ENCODE measurements at places on chromosomes 1 and 21.

DNA sequence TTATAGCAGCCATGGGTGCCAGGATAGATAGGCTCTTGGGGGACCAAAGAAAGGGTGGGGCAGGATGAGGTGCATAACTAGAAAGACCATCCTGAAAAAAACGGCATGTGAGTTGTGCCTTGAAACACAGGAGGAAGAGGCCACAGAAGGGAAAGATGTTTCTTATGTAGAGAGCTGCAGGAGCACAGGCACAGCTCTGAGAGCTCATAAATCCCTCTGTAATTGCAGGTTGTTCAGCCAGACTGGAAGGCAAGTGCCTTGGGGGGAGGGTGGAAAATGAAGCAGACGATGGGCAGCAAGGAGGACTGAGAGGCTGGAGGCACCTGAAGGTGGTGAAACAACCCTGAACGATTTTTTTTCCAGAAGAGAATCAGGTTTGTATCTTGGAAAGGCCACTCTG, 170.7 kb downstream of the NR5A2 start:
- DNase-seq: no peak

DNA sequence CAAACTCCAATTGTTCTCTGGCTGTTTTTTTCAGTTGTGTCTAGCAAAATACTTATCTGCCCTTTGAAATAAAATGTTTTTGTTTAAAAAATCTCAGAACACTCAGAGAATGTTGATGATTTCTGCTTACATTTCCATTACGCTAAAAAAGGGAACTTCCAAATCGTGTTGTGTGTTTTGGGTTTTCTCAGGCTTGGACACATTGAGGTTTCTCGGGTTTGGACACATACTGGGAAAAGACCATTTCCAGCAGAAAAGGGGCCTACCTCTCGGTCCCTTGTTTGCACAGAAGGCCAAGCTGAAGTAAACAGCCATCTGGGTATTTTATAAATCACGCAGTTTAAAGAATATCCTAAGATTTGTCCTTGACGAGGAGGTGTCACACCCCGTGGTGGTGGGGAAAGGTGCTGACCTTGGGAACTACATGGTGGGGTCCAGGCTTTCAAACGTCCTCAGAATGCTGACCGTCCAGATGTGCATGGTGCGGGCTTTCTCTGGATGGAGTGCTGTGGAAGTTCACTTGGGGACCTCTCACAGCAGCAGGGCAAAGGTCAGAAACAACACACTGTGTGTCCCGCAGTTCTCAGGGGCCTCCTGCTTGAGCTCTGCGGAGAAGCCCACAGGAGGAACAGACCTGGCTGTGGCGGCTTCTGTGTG, 67.8 kb downstream of the SLC37A1 start:
- DNase-seq: no peak

DNA sequence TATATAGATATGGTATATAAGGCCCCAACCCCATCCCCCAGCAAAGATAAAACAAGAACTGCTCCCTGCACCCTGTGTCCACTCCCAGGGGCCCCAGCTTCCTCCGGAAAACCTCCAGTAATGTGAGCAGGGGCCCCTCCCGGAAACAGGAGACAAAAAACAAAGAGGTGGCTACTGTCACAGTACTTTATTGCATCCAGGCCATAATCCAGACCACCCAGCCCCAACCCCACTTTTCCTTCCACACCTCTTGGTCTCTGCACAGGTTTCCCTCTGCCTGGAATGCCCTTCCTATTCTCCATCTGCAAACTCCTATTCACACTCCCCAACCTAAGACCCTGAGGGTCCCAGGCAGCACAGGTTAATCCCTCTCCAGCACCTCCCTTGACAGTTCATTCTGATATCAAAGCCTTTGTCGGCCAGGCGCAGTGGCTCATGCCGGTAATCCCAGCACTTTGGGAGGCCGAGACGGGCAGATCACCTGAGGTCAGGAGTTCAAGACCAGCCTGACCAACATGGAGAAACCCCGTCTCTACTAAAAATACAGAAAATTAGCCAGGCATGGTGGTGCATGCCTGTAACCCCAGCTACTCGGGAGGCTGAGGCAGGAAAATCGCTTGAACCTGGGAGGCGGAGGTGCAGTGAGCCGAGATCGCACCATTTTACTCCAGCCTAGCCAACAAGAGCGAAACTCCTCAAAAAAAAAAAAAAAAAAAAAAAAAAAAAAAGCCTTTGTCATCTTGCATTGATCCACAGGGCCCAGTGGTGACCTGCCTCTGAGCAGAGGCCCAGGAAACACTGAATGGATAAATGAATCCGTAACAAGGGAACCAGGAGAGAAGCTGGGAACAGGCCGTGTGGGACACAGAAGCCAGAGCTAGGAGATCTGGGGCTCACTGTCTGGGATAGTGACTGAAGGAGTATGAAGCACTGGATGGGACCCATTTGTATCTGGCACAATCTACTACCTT, 2.3 kb upstream of the AUNIP start:
- no peak for DNase-seq

DNA sequence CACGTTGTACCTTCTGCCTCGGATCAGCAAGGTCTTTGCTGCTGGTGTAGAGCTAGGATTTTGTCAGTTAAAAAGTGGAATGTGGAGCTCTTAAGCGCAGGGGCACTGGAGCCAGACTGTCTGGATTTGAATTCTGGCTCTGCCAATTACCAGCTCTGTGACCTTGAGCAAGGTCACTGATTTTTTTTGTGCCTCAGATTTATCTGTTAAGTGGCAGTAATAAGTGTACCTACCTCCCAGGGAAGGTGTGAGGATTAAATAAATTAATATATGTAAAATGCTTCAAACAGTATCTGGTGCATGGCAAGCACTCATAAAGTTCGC, 40.3 kb downstream of the UBE2U start:
- DNase-seq: no peak

DNA sequence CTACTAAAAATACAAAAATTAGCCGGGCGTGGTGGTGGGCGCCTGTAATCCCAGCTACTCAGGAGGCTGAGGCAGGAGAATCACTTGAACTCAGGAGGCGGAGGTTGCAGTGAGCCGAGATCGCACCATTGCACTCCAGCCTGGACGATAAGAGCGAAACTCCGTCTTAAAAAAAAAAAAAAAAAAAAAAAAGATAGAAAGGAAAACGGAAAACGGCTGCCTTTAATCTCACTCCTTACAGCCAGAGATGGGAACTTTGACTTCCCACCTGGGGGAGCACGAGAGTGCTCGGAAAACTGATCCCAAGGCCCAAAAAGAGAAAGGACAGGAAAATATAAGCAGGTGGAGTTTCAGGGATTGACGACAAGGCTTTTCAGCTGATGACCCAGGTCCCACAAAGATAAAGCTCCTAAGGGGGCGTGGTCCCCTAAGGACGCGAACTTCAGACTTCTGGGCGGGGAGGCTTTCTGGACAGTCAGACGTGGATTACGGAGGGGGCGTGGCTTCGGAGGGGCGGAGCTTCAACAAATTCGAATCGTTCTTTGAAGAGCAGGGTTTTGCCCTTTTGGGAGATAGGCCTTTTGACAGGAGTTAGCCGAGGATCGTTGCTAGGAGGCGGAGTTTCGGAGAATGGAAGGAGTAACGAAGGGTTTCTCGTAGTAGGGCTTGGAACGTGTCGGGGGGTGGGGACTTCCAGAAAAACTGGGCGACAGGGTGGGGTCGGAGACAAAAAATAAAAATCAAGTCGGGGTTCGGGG, 958 bp upstream of the CKS1B start:
- DNase-seq: peak; percentile 98

DNA sequence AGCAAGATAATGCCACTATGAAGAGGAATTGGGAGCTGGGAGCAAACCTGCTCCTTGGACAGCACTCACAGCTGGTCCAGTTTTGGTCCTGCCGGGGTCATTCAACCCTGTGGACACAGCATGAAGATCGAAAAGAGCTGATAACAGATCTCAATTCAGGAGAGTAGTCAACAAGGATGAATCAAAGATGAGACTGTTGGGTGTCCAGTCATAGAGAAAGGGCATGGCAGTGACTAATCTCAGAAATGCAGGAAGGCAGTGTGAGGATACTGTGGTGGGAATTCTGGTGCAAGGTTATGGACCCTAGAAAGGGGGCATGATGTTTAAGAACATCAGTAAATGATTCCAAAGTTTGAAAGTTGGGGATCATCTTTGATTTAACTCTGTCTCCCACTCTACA, 261.4 kb upstream of the ZP4 start:
- DNase-seq: no peak

DNA sequence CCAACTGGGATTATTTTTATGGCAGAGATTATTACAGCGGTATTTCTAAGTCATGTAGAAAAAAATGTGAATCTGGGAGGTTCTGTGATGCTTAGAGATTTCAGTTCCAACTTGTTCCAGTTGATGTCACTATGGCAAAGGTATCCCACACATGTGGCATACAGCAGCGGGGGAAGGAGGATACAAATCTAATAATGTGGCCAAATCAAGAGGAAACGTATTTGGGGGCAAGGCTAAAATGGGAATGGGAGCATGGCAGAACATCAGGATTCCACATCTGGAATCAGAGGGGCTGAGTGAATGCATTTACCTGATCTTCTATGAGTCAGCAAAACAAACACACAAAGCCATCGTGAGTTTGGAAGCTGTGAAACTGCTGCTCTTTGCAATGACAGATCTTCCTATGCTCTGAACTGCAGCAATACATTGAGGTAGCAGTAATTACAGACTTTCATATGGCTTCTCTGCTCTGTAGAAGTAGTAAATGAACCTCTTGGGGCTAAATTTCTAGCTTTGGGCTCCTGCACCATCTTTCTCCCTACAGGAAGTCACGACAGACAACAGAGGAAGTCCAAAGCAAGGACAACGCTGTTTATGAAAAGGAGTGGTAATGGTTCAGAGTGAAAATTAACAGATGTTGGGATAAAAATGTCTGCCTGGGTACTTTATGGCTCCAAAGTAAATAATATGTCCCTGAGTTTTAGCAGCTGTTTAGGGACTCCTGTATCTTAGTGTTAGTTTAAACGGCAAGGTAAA, 55.5 kb downstream of the GABPA start:
- DNase-seq: peak; percentile 71

DNA sequence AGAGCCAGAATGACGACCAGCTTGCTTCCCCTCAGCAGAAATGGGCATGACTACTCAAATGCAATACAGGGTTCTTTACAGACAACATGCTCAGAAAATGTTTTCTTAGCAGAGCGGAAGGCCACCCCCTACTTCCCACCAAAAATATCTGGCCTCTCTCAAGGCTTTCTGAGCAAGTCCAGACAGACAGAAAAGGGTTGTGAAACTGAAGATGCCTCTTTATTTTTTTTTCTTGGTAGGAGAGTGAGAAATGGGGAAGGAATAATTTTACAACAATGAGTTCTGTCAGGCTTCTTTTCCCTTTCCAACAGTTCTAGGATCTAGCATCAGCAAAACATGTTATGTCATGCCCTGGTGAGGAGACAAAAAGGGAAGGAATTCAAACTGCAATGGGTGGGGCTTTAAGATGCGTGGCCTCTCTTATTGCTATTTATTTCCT, 172.0 kb upstream of the CAMK1G start:
- DNase-seq: peak; percentile 52

DNA sequence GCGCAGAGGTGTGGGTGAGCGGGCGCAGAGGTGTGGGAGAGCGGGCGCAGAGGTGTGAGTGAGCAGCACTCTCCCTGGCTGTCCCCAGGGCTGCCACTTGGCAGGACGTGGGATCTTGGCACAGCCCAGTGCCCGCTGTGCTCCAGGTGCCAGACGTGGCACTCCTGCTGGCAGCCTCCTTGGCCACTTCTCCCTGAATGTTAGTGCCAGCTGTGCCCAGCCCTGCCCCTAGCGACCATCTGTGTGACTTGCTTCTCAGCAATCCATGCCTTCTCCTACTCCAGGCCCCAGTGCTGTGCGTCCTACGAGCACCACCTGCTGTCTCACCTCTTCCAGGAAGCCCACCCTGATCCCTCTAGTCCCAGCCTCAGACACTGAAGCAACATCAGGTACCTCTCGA, 30.5 kb downstream of the KRTAP10-1 start:
- no peak for DNase-seq

- DNase-seq: peak; percentile 39
These were observed 2.2 kb downstream of the CRYBG2 start for GRCh38 chr1:26351590-26352337.

GRCh38 chr1:12692967-12693782, 22.7 kb upstream of the AADACL3 start:
- peak; percentile 37 for DNase-seq

GRCh38 chr1:33655496-33655895, 183.1 kb downstream of the ZSCAN20 start:
- no peak for DNase-seq

DNA sequence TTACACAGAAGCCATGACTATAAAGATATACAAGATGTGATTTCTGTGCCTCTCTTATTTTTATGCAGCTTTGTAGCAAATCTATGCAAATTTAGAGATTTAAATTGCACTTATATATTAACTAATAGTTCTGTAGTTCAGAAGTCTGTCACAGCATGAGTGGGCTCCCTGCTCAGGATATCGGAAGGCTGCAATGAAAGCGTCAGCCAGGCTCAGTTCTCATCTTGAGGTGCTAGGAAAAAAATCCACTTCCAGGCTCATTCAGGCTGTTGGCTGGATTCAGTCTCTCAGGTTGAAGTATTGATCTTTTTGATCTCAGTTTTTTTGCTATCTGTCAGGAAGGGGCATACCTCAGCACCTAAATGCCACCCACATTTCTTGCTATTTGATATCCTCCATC, 487.4 kb upstream of the DEPDC1 start:
- no peak for DNase-seq

DNA sequence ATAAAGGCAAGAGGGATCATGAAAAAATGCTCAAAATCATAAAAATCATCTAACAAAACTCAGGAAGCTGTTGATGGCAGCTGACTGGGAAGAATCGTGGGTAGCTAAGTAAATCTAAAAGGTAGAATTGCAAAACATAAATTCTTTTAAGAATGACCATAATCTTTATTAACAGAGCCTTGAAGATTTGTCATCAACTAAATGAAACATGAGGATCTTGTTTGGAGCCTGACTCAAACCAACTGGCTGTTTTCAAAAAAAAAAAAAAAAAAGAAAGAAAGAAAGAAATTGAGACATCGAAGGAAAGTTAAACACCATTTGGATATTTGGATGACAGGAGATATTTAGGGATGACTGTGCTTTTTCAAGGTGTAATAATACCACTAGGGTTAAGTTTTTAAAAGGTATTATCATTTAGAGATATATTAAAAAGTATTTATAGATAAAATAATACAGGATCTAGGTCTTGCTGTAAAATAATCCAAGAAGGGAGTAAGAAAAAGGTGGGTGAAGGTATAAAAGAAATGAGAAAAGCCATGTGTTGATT, 48.6 kb downstream of the CD34 start:
- DNase-seq: peak; percentile 44

GRCh38 chr1:34332996-34333395, 156.3 kb downstream of the C1orf94 start:
- DNase-seq: no peak

DNA sequence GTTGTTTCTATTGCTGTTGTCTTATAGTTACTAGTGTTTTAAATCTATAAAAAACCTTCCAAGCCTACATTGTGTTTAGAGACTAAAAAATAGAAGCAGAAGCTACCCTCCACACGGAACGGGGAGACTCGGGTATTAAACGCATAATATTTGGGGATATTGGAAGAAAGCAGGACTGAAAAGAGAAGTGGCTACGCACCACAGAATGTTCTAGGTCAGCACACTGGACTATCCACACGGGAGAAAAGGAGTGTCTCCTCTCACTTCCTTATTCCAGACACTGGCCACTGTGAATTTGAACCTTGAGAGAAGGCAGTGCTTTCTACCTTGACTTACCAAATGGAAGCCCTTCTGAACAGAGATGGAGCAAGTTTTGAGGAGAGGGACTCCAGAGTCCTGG, 1.0 kb upstream of the OR10J4 start:
- DNase-seq: no peak

GRCh38 chr1:200971428-200971903, 52.0 kb downstream of the KIF21B start:
- DNase-seq: no peak

- no peak for DNase-seq
These were observed 7.0 kb upstream of the POU3F1 start for GRCh38 chr1:38053416-38054091.

Data from choroid plexus epithelial cell (primary cell).